ENCODE measurements at places on chromosomes 13 and 19. TPM values are rescaled to one million over a fixed set of nuclear protein-coding genes. Genes with fewer than 3 reads are reported as not detected.

Gene FXYD1
- total RNA-seq = not detected

Gene SERPINE3
- total RNA-seq = not detected

Gene HCN2
- 1.1 TPM for total RNA-seq

Gene KLK2
- total RNA-seq = 0.75 TPM

Gene PSG4
- not detected for total RNA-seq

Gene MYO1F
- total RNA-seq = 33.0 TPM

Gene CYP4F12
- total RNA-seq = not detected

Gene LENG9
- 8.3 TPM for total RNA-seq

Gene LRRC25
- total RNA-seq = not detected

Gene SLC15A1
- not detected for total RNA-seq

Gene RASAL3
- 110 TPM for total RNA-seq

Gene IL27RA
- 86.4 TPM for total RNA-seq

Gene DGKH
- 13.4 TPM for total RNA-seq

Gene CRX
- not detected for total RNA-seq

Gene FFAR1
- 0.14 TPM for total RNA-seq

Gene DAND5
- total RNA-seq = not detected

Gene ZFP82
- 4.4 TPM for total RNA-seq

Gene SYCN
- total RNA-seq = not detected

Gene COMP
- not detected for total RNA-seq

Gene ICAM5
- 3.8 TPM for total RNA-seq

Gene ZSCAN4
- not detected for total RNA-seq

Gene NAPSA
- 18.0 TPM for total RNA-seq
